ENCODE measurements at places on chromosomes 7 and 10.

DNA sequence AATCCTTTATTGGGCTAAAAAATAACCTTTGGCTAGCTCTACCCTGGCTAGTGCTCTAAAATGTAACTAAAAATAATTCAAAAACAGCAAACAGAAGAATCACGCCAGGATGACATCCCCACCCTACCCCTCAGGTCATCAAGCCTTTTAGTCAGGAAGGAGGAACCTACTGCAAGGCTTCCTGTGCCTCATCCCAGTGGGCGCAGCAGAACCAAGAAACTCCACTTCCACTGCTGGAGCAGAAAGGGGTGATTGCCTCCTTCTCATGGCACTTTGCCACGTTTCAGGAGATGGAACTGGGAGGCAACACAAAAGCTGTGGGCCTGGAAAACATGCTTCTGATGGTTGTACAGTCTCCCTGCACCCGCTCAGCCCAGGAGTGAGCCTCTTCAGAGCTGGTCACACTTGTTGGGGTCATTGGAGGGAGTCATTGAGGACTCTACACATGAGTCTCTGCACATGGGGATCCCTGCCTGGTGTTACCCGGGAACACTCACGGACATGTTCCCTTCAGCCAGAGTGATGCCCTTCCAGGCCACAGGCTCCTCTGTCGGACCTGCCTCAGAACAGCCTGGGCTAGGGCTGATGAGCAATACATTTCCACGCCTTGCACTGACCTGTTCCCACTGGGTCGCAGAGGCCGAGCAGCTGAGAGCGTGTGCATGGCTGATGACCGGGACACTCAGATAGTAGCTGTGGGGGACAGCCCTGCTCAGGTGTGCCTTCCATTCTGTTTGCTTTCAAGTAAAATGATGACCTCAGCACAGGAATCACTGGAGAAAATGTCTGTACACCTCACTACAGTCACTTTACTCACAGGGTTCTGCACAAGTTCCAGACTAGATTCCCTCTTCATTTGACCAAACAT lies 355.3 kb downstream of the FGFR2 start:
- no peak for DNase-seq

DNA sequence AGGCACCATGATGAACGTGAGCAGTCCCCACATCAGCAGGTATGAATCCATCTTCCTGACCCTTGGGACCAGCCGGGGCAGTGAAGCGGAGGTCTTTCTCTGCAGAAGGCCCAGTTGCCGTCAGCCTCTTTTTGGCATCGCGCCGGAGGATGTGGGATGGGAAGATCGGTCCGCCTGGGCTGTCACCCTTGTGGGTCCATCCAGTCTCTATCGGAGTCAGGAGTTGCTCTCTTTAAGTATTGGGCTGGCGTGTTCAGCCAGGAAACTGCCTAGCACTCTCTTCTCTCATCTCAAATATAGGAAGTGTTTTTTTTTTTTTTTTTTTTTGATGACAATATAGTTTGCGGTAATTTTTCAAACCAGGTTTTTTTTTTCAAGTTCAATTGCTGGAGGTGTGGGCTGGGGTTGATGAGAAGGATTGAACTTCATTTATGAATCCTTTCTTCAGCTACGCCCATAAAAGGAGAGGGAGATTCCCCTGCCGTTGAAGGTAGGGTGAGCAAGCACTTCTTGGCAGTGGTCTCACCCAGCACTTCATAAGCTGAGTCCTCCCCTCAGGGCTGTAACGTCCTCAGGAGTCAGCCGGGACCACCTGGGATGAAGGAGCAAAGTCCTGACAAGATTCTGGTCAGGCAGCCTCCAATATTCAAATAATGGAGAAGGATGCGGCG lies at the start of gene IL2RA:
Gene IL2RA, minus strand, starts transcription at position 267 of the 671 bp plus-strand sequence. Its CDS starts 216 bp downstream, at position 51.
- DNase-seq = no peak

DNA sequence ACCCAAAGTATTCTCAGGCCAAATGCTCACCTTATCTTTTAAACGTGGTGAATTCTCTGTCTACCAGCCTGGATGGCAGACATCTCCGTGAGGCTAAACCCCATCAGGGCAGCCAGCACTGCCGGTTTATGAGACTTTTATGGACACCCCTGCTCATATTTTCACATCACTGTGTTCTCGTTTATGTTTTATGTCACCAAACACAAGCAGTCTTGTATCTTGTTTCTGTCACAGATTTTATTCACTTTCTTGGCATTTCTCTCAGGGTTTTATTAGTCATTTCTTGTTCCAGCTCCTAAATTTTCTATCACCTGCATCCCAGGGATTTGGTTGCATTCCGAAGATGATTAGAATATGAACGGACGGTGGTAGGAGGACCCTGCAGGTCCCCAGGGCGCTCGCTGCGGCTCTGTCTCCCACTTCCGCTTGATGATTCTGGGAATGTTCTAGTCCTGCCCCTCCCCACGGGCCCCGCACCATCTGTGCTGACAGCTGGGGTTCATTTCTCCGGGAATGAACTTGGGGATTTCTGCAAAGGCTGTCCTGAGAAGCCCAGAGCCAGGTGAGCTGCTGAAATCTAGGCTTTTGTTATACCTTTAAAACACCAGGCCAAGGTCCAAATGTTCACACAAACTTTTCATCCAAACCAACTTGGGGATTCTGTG lies 217.6 kb downstream of the GFRA1 start:
- DNase-seq = no peak

- DNase-seq = no peak
Observed at GRCh38 chr7:10707519-10707918, 266.2 kb upstream of the PHF14 start.

DNA sequence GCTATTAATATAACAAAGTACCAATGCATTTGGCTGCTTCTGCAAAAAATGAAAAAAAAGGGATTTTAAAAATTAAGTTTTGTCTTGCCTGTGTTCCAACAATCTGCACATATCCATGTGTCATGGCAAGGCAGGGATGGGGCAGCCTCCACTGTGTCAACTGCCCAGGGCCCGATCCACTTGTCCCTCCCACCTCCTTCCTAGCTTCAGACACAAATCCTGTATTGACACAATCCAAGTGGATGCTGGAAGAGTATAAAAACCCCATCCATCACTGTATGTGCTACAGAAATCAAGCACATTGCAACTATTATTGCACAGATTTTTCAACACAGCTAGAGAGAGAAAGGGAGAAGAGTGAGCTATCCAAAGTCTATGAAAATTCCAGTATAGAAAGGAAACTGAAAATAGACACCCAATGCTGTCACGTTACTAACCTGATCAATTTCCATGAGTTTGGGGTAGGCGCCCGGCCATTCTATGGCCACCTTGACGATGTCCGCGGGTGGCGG lies 106.4 kb downstream of the ELMO1 start:
- no peak for DNase-seq

DNA sequence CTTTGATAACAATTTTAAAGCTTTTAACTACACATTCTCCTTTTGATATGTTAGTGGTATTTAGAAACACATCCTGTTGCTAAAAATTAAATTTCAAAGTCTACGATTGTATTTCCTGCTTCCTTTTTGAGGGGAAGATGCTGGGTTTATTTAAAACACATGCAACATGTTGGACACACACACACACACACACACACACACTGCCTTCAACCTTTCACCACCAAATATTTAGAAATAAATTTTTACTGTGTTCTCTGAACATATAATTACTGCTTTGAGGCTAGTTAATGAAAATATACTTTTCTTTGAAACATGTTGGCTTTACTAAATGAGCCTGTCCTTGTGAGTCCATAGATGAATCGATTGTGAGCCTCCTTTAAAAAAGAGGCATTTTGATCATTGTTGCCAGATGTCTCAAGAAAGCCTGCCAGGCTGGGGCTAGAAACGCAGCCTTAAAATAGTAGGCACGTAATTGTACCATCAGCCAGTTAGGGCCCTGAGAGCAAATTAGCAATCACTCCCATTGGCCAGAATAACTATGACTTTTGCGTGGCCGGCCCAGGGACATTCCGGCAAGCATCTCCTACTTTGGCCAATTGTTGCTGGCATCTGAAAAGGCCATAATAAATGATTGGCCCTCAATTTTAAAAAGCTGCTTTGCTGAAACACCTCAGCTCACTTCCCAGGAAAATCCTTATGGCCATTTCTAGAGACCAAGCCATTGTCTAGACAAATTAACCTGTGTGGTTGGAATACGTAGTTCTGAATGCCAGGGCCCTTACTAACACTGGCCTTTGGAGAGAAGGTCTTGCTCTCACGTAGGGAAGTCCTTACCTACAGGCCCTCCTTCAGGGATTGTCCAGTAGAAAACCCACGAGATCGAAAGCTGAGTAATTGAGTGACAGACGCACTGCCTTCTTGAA lies 9.9 kb upstream of the TEX36 start:
- no peak for DNase-seq

GRCh38 chr7:158314394-158314793 lies 273.2 kb downstream of the PTPRN2 start:
- DNase-seq = no peak

All from activated CD8-positive, alpha-beta memory T cell treated with anti-CD3 and anti-CD28 coated beads for 48 hours (primary cell).